ENCODE measurements at places on chromosomes 2 and 18.
A peak's percentile ranks its signal among the peaks of the same experiment; 100 is the strongest.

DNA sequence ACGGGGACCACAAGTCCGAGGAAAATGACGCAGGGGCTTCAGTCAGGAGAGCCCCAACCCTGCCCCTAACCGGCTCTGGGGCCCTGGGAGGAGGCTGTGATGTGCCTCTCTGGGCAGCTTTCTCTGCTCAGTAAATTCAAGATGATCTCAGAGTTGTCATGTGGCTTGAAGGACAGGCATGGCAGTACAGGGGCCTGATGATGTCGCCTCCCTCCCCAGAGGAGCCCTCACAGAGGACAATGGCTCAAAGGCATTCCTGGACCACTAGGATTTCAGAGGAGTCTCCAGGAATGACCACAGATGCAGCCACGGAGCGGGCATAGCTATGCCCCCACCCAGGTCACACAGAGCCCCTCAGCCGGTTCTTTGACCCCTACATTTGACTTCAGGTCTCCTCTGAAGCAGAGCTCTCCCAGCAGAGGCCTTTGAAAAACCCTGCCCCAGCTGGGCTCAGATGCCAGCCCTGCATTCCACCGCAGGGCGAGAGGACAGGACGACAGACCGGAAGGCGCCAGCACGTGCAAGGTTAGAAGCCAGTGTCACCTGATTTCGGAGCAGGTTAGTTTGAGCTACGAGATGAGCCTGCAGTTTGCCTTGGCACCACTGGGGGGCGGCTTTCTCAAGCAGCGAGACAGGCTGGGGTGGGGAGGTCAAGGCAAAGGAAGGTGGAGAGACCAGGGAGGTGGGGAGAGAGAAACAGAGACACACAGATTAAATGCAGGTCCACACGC lies 39.2 kb downstream of the BIN1 start:
- peak; percentile 73 for DNase-seq

GRCh38 chr2:69734035-69734611 lies 7.8 kb upstream of the ANXA4 start:
- DNase-seq, result no peak

GRCh38 chr18:56402872-56403516 lies 235.4 kb downstream of the TXNL1 start:
- DNase-seq, result peak; percentile 70

DNA sequence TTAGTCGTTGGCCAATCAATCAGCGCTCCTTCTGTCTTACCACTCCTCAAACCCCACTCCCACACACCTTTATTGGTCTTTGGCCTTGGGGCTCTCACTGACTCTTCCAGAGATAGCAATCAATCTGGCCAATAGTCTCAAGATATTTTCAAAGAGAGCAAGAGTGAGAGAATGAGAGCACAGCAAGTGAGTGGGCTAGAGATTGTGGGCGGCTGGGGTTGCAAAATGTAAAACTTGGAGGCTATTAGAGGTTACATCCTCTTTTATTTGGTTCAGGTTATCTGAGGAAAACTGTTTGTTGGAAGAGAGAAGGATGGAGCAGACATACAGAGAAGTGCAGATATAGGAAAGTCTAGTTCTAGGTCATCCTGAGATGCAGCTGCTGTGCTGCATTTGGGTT lies 32.8 kb downstream of the TACR1 start:
- DNase-seq, result peak; percentile 23

DNA sequence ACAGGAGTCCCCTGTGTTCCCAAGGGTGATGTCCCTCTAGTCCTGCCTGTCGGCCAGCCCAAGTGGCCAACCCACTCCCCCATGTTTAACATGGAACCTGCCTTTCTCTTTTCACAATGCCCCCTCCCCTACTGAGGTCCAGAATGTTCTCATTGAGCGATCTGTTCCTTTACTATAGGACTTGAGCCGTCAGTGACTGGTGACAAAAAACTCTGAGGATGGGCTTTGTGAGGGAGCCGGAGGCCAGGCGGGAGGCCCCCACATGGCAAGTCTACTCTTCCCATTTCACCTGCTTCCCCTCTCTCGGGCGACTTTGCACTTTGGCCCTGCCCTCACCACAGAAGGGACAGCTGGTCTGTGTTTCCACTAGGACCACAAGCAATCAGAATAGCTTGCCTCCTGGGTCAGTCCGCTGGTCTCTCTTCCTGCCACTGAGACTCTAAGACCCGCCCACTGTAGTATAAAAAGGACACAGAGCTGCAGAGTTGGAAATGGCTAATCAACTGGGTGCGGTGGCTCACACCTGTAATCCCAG lies 146.5 kb upstream of the RAB12 start:
- no peak for DNase-seq

- no peak for DNase-seq
These were observed 201.4 kb downstream of the AFF3 start for GRCh38 chr2:99940963-99941362.

- DNase-seq, result no peak
These were observed 165.6 kb downstream of the TMEFF2 start for GRCh38 chr2:192029089-192029488.

GRCh38 chr2:8821276-8822217 lies 15.9 kb downstream of the KIDINS220 start:
- DNase-seq, result peak; percentile 68

GRCh38 chr2:203841654-203842053 lies 25.9 kb upstream of the CTLA4 start:
- no peak for DNase-seq

- DNase-seq, result no peak
These were observed 51.1 kb upstream of the LGALSL start for GRCh38 chr2:64402876-64403275.

DNA sequence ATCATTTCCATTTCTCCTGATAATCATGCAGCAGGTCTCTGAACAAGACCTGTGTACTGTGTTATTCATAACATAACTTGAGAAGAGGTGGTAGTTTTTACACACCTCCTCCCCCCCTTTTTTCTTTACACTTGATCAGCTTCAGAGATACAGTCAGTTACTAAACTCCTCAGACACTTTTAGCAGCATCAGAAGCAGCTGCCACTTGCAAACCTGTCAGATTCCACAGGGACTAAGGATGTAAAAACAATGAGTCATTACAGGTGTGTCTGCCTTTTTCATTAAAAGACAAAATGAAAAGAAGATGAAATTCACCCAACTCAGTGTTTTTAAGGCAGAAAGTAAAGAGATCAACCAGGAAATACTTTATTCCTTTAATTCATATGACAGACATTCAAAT lies 254.0 kb downstream of the NRXN1 start:
- DNase-seq, result no peak

GRCh38 chr2:164574931-164575330 lies 46.4 kb downstream of the GRB14 start:
- no peak for DNase-seq

GRCh38 chr2:47218899-47219525 lies 63.9 kb upstream of the STPG4 start:
- no peak for DNase-seq

GRCh38 chr2:20421988-20422370 lies 24.9 kb upstream of the RHOB start:
- DNase-seq, result no peak

- DNase-seq, result no peak
These were observed 214.9 kb downstream of the L3MBTL4 start for GRCh38 chr18:6199777-6200176.

DNA sequence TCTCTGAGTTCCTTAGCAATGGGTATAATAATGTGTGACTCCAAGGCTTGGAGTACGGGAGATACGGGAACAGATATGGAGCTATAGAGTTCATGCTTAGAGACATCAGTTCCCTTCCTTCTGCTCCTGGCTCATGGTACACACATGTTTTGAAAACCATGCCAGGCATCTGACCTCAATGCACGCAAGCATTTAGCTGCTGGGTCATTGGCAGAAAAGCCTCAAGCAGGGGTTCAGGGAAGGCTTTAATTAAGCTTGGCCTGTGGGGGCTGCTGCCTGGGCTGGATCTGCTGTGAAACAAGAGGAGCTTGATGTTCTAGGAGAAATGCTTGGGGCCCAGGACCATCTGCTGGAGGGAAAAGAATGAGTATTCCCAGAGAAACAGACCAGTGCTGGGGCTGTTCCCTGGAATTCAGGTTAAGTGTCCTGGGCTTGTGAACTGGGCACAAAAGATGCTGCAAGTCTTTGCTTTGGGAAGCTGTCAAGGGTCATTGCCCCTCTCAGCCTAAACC lies 3.2 kb downstream of the ALLC start:
- DNase-seq, result no peak

DNA sequence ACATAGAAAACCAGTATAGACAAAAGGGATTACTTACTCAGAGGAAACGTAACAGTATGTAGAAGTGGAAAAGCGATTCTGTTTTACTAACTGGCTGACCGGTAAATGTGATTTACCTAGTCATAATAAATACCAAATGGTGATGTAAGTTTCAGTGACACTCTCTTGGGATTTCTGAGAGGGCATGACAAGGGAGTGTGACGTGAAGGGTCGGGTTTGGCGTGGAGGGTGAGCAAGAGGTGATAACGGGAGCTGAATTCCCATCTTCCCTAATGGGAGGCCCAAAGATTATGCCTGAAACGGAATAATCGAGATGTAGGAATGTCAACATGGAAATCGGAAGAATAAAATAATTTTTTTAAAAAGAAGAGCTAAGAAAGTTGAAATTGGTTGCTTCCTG lies 12.7 kb upstream of the GNAL start:
- no peak for DNase-seq

GRCh38 chr2:5125017-5125730 lies 567.0 kb upstream of the SOX11 start:
- DNase-seq, result no peak

DNA sequence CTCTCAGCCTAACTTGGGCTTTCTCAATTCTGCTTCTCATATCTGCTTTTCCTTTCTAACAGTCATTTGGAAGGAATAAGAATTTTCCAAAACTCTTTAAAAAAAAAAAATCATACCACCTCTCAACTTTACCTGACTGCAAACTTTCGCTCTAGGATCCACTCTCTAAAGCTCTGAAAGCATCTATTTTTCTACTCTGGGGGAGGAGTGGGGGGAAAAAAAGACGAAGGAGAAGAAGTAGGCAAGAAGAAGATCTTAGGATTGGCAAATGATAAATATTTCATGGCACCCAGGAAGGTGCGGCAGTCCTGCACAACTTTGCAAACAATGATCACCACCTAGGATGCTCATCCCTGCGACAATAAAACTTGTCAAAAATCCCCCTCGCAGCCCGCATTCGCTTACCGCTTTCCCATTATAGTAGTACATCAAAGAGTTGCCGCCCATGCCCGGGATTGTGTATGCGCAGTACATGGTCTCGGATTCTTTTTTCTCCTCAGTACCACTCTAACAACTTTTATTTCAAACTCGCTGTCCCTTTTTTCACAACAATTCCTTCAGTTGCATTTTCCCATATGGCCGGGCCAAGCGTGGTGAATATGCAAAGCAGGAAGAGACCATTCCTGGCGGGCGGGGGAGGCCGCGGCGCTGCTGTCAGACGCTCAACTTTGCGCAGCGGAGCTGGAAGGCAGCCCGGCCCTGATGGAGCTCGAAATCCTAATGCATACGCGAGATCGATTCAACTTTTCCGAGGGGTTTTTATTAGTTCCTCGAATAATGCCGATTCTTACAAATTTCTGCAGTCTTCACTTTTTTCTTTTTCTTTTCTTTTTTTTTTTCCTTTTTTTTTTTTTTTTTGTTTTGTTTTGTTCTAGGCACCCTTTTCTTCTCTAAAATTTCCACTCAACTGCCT lies 266.5 kb downstream of the TCF4 start:
- peak; percentile 96 for DNase-seq

- no peak for DNase-seq
These were observed 170.8 kb downstream of the PRKCE start for GRCh38 chr2:45822272-45822630.

DNA sequence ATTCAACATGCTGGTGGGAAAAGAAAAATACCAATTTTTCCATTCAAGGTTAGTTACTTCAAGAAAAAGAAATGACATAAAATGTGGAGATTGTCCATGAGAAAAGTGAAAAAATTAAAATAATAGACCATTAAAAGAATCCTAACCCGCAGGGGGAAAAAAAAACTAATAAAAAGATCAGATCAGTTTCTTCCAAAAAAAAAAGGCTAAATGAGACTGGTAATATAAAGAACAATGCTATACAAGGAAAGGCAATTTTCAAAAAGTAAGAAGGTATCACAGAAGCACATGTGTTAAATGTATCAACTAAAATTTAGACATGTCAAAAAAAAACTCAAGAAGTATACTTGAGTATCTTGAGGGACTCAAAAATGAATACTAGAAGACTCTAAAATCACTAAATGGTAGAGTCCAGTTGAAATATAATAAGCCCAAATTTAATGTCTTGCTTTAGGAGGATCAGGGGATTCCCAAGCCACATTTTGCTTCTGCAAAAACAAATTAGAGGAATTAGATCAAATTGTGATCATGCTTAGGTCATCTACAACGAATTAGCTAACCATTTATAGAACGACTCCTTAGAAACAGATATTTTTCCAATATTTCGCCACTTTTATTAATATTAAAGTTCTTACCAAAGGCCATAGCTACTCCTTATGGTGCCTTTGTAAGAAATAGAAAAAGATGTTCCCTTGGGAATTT lies 35.8 kb upstream of the GLS start:
- DNase-seq, result peak; percentile 23

- DNase-seq, result no peak
These were observed 124.5 kb upstream of the CTDP1 start for GRCh38 chr18:79554945-79555645.

DNA sequence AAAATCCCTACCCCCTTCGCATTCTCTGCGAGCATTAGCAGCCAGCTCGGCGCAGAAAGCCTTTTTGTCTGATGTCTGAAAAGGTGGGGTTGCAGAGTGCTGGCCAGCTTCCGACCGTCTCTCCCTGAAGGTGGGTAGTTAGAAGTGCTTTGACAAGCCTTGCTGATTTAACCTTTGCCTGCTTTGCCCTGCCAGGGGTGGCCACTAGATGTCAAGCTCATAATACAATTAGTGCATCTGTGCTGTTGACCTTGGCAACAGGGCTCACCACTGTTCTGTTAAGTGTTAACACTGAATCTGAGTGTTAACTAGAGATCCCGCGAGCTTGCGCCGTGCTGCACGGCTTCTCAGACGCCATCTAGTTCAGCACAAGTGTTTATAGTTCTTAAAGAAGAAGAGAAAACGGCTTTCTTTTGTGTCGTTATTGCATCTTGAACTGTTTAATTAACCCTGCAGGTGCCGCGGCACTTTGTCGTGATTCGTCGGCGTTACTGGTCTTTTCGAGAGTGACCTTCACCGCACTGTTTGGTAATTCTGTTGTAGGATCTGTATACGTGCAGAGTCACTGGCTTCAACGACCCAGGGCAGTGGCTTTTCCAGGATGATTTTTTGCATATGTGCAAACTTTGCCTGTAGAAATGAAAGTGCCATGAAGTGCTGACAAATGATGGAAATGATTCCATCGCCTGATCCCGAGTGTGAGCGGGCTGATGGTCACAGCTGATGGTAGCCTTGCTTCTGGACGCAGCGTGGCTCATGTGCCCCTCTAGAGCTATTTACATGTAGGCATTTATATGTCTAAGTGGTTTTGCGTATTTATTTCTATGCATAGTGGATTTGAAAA lies 5.5 kb downstream of the SALL3 start:
- DNase-seq, result peak; percentile 41

- no peak for DNase-seq
These were observed 73.6 kb upstream of the STK17B start for GRCh38 chr2:196244966-196245365.

Data from suppressor macrophage treated with lipopolysaccharide for 4 hours (primary cell).